CD4-positive, alpha-beta T cell treated with Interferon gamma for 1 hour (primary cell): ENCODE measurements at places on chromosomes 2 and 18.

DNA sequence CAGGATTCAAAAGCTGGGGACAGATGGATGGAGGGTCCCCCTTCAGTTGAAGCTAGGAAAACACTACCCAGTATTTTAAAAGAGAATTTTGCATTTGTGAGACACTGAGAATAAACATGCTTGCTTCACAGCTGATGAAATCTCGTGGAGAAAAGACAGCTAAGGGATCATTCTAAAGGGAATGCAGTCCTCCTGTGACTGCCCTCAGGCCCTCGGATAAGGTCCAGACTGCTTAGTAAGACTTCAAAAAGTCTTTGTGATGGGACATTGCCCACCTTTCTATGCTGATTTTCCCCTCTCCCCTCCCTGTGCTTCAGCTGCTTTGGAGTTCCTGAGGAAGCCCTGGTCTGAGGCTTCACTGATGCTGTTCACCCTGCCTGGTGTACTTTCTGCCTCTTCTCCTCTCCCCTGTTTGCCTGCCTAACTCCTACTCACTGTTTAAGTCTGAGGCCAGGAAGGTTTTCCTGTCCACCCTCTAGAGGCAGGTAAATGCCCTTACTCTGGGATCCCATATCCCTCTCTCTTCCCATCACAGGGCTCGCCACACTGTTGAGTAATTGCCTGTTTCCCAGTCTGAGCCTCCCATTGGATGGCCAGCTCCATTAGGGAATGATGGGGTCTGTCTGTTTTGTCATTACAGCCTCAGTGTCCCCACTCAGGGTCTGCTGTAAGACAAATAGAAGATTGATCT lies 26.6 kb downstream of the POLE4 start:
- no peak for DNase-seq

DNA sequence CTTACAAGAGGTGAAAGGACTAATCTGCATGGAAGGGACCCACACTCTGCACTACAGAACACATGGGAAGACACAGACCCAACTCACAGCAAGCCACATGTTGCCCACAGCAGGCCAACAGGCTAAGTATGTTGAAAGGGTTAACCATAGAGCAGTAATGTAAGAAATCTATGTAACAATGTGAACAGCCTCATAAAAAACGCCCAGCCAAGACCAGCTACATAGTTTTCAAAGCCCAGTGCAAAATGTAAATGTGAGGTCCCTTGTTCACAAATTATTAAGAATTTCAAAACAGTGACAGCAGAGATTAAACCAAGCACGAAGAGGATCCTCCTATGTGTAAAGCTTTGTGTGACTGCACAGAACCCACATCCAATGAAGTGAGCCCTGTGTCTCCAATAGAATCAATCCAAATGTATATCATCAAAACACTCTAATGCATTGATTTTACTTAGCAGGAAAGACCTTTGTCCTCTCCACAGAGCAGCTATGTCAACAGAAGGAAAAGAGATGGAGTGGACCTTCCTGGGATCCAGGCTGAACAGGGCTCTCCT lies 210.1 kb downstream of the AGPS start:
- no peak for DNase-seq

DNA sequence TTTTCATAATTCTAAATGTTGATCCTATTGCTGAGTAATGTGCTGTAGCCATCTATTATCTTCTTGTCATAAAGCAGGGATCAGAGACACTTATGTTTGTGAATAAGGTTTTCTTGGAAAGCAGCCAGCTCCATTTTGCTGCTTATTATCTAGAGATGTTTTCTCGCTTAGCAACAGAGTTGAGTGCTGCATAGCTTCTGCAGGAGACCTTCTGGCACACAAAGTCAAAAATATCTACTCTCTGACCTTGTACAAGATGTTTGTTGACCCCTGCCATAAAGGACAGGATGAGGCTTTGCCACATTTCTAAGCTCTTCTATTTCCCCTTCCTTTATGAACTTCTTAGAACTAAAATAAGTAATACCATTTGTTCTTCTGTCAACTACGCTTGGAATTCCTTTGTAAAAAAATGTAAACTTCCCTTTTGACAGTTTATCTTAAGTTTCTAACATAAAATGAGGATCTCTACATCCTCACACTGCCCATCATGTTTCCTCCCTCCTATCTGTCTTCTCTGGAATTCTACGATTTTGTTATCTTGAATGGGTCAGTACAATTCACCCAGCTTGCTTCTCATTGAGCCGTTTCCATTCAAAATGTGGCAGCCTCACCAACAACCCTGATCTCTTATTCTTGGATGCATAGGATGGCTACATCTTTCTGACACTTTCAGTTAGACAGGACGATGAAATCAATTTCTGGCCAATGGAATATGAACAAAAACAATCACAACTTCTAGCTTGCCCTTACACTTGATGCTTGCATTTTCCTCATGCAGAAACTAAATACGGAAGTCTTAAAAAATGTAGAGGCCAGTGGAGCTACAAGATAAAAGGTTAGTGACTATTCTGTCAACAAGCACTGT lies 1377.0 kb downstream of the SUCLG1 start:
- no peak for DNase-seq

DNA sequence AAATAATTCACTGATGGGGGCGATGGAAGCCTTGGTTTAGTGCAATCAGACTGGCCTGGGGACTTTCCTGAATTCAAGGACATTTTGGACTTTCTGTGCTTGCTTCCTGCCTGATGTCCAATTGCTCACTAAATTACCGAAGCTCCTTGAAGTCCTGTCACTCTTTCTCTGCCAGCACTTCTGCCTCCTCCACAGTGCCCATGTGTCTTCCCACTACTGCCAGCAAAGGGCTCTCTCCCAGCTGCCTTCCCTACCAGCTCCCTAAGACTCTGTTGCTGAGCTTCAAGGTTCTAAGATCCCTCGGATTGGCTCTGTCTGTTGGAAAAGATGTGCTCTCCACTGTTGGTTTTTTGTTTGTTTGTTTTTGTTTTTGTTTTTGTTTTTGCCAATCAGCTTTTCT lies 158.1 kb downstream of the MTCL1 start:
- no peak for DNase-seq

GRCh38 chr2:167761465-167762136 lies 485.8 kb downstream of the STK39 start:
- no peak for DNase-seq

DNA sequence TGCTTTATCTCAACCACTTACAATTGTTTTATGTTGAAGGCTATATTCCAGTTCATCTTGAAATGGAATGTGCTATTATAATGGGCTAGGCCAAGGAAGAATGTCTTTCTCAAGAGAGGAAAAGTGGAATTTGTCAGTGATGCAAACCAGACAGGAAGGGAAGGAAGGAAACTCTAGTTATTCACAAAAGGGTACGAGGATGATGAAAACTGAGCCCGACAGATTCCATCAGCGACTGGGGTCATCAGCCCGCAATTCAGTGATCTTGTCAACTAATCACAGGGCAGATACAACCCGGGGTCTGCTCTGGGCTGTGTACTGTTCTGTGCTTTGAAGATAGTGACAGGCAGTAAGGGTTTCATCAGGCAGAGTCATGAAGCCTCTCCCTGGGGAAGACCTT lies 23.4 kb upstream of the LYPD6 start:
- DNase-seq: no peak

GRCh38 chr2:151655663-151656398 lies 78.4 kb downstream of the NEB start:
- DNase-seq: no peak

- no peak for DNase-seq
Observed at GRCh38 chr2:234098681-234099080, 48.2 kb downstream of the SPP2 start.

- DNase-seq: no peak
Observed at GRCh38 chr2:30417253-30417652, 29.8 kb upstream of the LCLAT1 start.

GRCh38 chr2:7023542-7023941 lies 106.3 kb downstream of the RNF144A start:
- no peak for DNase-seq

DNA sequence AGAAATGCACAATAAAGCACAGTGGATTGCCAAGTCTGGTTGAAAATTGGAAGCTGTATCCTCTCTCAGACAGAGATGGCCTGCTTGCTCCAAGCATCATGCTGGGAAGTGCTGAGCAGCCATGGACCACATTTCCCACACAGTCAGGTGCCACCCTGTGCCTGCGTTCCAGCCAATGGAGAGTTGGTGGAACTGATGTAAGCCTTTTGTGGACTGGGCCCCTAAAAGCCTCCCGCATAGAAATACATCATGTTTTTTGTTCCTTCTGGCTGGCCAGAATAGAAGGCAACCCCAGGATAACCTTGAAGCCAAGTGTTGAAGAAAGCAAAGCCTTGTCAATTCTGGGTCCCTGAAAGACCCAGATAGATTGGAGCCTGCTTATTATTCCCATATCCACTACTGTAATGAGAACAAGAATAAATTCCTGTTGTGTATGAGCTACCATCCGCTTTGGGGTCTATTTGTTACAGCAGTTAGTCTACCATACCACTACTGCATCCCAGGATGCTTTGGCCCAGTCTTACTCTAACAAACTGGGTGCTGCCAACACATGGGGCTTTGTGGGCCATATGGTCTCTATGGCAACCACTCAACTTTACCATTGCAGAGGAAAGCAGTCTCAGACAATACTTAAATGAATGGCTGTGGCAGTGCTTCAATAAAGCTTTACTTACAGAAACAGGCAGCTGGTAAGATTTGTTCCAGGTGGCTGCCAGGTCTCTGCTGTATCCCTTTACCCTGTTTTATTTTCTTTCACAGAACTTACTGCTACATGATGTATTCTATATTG lies 65.4 kb downstream of the POLE4 start:
- DNase-seq: no peak

DNA sequence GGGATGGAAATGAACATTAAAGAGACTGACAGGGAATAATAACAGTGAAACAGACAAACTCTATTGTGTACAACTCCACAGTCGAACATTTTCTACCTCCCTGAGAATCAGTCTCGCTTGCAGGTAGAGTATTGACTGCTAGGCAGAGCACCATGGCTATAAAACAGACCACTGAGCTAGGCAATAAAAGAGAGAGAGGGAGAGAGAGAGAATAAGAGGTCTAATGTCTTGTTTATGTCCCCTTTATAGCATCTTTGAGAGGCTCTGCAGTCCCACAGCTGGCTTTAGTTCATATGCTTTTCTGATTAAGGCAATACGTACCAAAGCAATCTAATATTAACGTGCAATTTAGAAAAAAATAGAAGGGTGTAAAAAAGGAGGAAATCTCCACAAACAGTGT lies 652.6 kb downstream of the NRXN1 start:
- no peak for DNase-seq
